ENCODE measurements at places on chromosomes 12 and 14.

GRCh38 chr12:31035226-31035625 is 38.4 kb upstream of the DDX11 start:
- no peak for DNase-seq

- DNase-seq, result no peak
Observed at GRCh38 chr12:46435625-46436024, 63.1 kb upstream of the SLC38A2 start.

DNA sequence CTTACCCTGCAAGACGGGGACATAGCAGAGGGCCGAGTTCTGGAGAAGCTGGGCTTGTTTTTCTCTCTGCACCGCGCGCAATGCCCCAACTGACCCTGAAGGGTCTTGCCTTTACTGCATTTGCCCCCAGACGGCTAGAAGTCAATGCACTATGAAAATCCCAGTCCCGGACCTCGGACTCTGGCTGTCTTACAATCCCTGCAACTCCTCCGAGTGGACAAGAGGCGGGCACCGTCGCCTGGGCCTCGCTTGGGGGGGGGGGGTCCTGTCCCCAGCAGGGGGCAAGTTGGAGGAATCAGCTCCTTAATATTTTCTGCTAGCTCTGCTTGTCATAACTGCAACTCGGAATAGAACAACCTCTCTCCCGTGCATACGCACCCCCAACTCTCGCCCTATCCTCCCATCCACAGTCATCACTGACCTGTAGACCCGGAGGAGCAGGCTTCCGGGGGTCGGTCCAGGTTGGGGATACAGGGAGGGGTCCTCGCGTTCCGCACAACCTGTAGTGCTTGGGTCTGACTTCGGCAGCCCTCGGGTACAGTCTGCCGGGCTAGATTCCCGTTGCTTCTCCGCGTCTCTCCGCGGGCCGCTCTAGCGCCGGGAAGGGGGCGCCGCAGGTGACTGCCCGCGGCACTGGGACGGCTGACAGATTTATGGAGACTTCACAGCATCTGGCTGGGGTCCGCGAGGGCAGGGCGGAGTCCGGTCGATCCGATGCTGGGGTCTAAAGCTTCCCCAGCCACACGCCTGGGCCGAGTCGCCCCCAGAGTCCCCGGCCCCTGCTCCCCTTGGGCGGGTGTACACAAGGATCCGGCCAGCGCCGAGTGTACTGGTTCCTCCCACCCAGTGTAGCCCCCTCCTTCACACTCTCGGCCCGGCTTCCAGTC is 3.3 kb upstream of the PAX9 start:
- no peak for DNase-seq

DNA sequence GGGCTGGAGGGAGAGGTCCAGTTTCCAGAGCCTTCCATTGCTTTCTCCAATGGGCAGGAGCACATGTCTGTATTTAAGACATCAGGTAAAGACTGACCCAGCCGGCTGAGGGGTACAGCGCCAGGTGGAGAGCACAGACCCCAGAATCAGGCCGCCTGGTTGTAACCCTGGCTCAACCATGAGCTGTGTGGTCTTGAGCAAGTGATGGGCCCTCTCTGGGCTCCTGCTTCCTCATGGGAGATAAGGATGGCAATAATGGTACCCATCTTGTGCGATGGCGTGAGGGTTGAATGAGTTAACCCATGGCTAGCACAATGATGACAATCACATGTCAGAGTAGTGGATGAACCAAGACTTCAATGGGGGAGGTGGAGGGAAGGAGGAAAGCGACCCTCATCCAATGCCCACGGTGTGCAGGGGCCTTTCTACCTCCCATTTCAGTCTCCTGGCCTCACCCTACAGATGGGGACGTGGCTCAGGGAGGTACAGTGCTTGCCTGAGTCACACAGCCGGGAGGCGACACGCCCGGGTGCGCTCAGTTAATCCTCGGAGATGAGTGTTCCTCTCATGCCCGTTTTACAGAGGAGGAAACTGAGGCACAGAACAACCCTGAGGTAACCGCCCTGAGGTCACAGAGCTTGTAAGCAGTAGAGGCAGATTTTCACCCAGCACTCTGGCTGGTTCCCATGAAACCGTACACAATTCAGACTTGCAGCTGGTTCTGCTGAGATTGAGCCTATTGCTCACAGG is 163.9 kb downstream of the RBM19 start:
- DNase-seq, result no peak

GRCh38 chr12:7695237-7695560 is 376 bp downstream of the GDF3 start:
- DNase-seq, result no peak

GRCh38 chr12:97323154-97323553 is 139.4 kb upstream of the RMST start:
- DNase-seq, result no peak
